ENCODE measurements at places on chromosomes 4 and X.

DNA sequence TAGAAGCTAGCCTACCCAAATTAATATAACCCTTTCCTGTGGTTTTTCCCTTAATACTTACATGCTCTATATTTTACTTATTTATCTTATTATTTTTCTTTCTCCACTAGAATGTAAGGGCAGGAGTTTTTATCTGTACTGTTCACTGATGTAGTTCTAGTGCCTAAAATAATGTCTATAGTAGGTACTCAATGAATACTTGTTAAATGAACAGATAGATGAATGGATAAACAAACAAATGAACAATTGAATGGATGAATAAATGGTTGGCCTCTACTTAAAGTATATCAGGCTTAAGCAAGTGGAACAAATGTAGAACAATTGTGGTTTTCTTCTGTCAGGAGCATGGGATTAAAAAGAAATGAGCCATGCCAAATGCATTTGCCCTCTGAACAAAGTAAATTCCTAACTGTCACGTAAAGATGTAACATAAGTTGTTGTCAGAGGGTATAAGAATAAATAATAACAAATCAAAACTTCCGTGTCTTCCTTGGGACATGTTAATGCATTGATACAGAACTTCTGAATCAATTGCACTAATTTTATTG is 54.1 kb downstream of the SYTL5 start:
- no peak for DNase-seq

- DNase-seq: no peak
These were observed 552 bp downstream of the NKRF start for GRCh38 chrX:119605464-119606279.

DNA sequence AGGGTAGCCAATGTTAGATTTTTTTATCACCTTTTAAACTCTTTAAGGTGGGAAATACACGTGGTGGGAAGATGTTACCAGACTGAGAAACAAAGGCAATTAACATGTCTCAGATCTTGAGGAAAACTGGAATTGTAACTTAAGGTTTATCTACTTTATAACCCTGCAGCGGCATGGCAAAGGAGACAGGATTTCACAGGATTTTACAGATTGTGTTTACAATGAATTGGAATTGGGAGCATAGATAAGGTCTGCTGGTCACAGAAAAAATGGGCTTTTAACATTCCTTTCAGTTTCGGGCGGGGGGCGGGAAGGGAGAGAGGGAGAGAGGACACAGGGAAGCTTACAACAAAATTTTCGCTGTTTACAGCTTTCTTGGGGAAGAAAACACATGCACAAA is 467.5 kb upstream of the CT83 start:
- DNase-seq: no peak

GRCh38 chr4:109046471-109047201 is 255.8 kb downstream of the COL25A1 start:
- no peak for DNase-seq

DNA sequence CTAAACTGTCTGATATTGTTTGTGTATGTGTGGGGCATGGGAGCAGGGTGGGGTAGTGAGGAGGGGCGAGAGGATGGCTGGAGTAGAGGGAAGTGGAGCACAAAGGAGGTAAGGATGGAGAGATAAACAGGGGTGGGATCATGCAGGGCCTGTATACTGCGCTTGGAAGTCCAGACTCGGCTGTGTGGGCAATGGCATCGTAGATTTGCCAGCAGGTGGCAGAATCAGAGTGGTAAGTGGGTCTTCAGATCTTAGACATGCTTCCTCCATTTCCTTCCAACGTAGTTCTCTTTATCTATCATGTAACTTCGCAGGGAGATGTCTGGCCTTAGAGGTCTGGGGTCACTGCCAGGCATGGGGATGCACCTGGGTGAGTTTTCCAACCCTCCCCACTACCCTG is 155.5 kb downstream of the PDGFRA start:
- DNase-seq: no peak
